COR-L47 (cell line): ENCODE measurements at places on chromosomes 2 and 18.

DNA sequence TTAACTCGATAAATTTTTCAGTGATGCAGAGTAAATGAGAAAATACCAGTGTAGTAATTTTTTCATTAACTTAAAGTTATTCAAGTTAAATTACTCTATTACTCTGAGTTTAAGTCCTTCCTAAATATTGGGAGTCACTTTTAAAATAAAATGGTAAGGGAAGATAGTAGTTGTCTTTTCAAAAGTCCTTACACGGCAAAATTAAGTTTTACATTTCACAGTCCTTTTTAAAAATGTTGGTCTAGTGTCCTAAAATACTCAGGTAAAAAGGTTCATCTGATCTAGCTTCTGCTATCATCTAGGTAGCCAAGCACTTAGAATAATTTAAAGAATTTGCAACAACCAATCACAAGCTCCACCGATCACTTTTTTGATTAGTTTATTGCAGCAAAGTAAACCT is 146.9 kb downstream of the MEMO1 start:
- no peak for DNase-seq

DNA sequence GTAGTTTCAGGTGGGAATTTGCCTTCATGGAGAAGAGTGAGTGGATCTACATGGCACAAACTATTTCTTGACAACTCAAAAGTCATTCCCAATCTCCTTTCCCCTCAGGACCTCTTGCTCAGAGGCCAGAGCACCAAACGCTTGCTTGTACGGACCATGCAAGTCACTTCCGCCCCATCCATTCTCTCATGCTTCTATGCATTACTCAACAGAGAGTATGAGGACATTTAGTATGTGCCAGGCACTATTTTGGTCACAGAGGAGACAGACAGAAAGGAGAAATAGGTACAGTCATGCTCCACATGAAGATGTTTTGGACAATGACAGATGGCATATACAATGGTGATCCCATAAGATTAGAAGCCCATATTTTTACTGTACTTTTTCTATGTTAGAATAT is 117.5 kb downstream of the ACTR3 start:
- DNase-seq: no peak

- no peak for DNase-seq
Measured at GRCh38 chr18:34773378-34773777, 63.3 kb downstream of the DTNA start.

GRCh38 chr2:234537929-234538328 is 41.0 kb upstream of the ARL4C start:
- no peak for DNase-seq

- no peak for DNase-seq
Measured at GRCh38 chr2:100198461-100199230, 56.3 kb upstream of the AFF3 start.
